NCI-H1694 treated with DMSO at 0.1 percent for 48 hours (cell line): ENCODE measurements at places on chromosomes 5 and 9.

DNA sequence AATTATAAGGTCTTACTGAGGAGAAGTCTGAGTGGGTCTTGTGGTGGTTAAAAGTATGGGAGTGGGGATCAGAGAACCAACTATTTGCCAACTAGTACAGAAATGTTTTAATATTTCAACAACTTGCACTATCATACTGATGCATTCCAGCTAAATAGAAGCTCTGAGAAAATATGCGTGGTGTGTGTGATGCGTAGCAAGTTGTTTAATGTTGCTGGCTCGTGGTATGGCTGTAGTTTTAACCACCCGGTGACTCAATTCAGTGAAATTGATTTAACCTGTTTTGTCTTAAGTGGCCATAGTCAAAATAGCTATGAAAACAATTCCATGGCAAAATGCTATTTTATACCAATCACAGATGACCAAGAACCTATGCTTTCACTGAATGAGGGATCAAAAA, 176.5 kb upstream of the SLC24A2 start:
- no peak for DNase-seq

DNA sequence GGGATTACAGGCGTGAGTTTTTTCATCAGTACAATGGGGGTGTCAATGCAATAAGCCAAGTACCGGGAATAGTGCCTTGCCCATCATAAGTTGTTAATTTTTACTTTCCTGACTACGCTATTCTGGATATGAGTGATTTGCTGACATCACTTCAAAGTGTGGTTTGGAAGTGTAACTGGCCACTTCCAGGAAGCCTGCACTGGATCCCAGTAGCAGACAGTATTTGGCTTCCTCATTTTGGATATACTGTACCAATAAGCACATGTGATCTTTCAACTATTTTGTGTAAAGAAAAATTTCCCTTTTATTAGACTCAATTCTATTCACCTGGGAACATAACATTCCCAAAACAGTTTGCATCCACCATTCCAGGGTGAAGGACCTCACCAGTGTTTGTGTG, 417.7 kb upstream of the KLF4 start:
- DNase-seq, result no peak

DNA sequence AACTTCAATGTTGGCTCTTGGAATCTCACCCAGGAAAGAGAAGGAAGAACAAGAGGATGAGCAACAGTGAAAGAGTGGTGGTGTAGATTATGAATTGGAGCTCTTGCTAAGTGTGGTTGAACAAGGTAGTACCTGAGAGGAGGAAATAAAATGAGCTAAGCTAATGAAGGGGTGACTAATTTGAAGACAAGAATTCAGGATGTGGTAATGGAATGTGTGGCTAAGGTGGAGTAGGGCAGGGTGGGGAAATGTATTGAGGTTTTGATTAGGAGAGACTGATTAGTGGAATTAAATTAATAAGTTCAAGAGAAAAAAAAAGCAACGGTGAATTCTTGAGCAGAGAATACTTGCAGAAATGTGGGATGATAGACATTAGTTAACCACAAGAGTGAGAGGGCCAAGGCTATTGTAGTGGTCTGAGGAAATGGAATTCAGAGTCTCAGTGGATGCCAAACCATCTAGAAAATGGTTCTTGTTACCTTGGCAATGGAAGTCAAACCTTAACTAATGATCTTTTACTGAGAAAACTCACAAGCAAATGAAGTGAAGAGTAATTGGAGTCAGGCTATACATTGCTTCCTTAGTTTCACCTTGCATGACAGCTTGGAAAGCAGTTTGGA, 648.3 kb upstream of the ZNF608 start:
- no peak for DNase-seq

DNA sequence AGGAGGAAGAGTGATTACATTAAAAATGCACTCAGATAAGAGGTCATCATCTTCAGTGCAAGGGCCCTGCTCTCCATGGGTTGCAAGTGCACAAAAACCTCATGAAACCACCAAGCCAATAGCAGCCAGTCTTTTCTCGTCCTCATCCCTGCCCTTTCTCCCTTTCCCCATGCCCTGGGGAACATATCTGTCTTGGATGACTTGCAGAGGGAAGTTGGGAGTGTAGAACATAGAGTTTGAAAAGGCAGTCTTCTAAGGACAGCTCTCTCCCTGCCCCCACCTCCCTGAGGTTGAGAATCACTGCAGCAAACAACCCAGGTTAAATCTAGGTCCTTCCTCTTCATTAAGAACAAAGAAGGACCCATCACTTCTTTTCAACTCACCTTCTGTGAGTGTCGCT, 22.0 kb downstream of the DDX31 start:
- no peak for DNase-seq

DNA sequence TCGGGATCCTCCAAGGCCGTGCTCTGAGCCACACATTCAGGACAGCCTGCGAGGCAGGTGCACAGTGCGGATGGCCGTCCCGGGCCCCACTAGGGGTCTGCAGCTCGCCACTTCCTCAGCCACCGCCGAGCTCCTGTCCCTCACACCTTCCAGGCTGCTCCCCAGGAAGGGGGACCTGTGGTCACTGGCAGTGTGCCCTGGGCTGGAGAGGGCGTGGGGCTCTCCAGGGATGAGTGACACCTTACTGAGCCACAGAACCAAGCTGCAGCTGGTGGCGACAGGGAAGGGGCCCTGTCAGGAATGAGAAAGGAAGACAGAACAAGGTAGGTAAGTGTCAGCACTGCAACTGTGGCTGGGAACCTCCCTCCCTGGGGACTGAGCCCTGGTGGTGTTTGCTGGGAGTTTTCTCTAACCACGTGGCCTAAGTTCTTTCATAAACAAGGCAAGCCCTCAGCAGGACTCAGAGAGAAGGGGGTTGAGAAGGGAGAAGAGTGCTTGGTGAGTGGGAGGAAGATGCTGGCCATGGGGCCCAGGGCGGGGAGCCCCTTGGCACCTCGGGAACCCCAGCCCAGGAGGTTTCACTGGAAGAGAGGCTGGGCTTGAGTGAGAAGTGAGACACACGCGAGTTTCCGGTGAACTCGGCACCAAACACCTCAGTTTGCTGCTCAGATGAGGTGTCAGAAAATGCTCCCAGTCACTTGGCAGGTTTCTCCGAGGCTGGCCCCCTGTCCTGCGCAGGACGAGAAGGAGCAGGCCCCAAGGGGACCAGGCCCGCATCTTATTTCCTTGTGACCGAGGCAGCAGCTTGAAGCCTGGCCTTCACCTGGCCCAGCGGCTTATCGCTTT, 5.2 kb downstream of the IL13 start:
- no peak for DNase-seq

- DNase-seq, result no peak
These were observed 41.0 kb downstream of the ALDH1A1 start for GRCh38 chr9:72911816-72912215.

- no peak for DNase-seq
These were observed 54.7 kb upstream of the SREK1 start for GRCh38 chr5:66089384-66089783.

GRCh38 chr9:126413391-126414068, 86.9 kb downstream of the MVB12B start:
- DNase-seq, result no peak

DNA sequence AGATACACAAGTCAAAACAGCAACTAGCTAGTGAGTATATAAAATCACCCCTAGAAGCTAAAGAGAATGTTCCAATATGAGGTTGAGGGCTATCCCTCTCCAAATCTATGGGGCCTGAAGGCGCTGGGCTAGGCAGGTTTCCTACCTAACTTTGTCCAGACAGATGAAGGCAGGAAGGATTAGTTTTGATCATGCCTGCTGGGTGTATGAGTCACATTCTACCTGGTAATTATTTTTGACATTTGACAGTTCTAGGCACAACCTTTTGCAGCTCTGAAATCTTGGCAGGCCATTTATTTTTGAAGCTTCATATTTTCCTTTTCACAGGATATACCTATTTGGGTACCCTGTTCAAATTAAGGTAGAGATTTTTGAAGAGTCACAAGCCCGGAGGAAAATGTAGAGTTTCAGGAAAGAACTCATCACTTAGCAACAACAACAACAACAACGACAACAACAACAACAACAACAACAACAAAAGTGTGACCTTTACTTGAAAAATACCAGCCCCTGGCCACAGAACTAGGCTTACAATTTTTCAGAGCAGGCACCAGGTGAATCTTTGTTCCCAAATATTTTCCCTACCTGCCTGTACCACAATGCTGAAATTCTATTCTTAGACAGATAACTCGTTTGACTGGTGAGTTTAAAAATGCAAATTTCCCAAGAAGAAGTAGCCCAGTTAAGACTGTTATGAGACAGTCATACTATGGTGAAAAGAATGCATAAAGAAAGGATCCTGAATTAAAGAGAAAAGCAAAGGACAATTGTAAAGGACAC, 175.5 kb upstream of the TUT7 start:
- DNase-seq, result no peak

- no peak for DNase-seq
These were observed 52.3 kb upstream of the FAM120AOS start for GRCh38 chr9:93505541-93506132.

- no peak for DNase-seq
These were observed 12.5 kb upstream of the SMIM23 start for GRCh38 chr5:171773106-171773505.

- DNase-seq, result no peak
These were observed at the start of gene HRH2 for GRCh38 chr5:175657593-175658271. Gene HRH2 (plus strand): TSS chr5:175658071. CDS start chr5:175683234, 25,163 bp downstream.

DNA sequence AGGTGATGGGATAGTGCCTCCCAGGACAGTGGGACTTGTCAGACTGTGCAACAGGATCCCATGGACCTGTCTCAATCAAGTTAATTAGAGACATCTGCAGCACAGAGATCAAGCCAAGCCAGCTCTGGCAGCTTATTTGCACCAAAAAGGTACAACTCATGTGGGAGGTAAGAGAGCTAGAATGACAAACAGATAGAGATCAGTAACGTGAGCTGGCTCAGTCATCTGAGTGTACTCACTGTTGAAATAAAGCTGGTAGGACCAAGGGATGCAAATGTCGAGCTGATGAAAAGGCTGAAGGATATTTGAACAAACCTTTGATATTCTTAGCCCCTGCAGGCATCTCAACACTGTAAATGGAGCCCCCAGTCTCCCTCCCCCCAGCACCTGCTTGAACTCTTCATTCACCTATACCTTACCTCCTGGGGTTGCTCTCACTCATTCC, 198.1 kb downstream of the EFNA5 start:
- no peak for DNase-seq

- DNase-seq, result no peak
These were observed 232.0 kb downstream of the RFK start for GRCh38 chr9:76162086-76162730.

DNA sequence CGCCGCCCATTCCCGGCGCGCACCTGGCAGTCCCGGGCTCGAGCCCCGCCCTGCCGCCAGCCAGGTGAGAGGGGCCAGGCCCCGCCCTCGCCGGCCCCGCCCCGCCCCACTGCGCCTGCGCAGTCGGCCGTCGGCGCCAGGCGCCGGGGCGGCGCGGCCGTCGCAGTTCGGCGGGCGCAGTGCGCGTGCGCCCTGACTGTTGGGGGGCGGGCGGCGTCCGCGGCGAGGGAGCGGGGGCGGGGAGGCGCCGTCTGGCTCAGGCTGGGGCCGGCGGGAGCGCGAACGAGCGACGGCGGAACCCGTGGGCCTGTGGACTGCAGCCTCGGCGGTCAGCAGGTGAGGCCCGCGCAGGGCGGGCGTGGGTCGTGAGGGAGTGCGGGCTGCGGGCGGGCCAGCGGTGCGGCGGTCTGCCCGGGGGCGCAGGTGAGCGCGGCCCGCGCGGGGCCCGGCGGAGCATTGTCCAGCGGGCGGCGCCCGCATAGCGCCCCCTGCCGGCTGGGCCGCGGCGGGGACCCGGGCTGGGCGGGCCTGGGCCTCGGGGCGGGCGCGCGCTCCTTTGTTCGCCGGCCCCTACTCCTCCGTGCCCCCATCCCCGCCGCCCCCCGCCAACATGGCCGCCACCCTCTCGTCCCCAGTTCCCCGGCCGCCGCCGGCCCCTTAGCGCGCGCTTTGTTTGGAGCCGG, at the start of gene SPIN1:
TSS of gene SPIN1 (plus strand) at position 242 of the 683 bp plus-strand sequence. CDS start 38,096 bp downstream, outside the sequence.
- DNase-seq, result peak; percentile 8
